ENCODE measurements at places on chromosomes 1 and 21.
A peak's percentile ranks its signal among the peaks of the same experiment; 100 is the strongest.

DNA sequence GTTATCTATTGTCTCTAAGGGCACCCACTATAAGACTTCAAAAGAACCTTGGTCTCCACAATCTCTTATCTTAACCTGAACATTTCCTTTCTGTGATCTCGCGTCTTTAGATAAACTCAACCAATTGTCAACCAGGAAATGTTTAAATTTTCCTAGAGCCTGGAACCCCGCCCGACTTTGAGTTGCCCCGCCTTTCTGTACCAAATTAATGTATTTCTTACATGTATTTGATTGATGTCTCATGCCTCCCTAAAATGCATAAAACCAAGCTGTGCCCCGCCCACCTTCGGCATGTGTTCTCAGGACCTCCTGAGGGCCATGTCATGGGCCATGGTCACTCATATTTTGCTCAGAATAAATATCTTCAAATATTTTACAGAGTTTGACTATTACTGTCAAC is 5.9 kb upstream of the CXADR start:
- DNase-seq: no peak

- DNase-seq: no peak
These were observed 65.8 kb downstream of the FH start for GRCh38 chr1:241453732-241454131.

GRCh38 chr1:92029241-92029922 is 403 bp upstream of the EPHX4 start:
- DNase-seq: no peak

DNA sequence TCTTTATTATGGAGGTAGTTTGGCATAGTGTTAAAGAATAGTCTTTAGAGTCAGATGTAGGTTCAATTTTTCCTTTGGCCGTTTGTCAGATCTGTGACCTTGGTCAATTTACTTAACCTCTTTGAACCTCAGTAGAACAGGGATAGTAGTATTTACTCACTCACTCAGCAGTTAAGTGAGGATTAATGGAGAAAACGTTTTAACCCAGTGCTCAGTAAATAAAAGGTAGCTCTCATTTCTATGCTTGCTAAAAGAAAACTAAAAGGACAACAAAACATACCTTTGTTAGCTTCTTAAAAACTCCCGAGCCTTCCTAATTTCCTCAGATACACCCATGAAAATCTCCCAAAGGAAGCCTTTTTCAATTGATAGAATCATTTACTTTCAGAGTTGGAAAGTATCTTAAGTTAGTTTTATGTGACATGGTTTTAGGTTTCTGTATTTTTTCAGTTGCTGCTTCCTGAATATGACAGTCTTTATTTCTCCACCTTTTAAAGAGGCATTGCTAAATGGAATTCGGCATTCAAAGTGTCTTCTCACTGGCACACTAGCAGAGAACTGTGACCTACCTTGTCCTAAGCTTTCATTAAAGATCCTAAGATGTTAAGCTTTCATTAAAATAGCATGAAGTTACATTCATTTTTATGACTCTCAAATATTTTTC is 7.8 kb downstream of the ABCD3 start:
- no peak for DNase-seq

- no peak for DNase-seq
These were observed 639.3 kb downstream of the SMYD3 start for GRCh38 chr1:245867738-245868137.

GRCh38 chr1:35929730-35930592 is 944 bp upstream of the AGO3 start:
- DNase-seq: no peak

DNA sequence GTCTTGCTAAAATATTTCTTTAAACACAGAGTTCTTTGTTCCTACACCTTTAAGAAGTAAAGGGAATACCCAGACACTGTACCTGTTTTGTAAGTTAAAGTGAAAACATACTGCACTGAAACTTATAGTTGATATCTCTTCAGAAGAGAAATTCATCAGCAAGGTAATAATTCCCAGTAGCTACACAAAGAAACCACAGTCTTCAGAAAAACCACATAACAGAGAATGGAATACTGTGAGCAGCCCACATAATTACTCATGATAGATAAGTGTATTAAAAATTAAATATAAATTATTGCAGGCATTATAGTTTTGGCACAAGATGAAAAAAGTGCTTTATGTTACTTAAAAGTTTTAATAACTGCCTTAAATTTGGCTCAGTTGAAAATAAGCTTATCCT is 276.6 kb downstream of the SETD4 start:
- DNase-seq: no peak

GRCh38 chr1:22309572-22309971 is 142.1 kb upstream of the ZBTB40 start:
- no peak for DNase-seq

GRCh38 chr1:192005976-192006375 is 152.3 kb upstream of the RGS18 start:
- no peak for DNase-seq

DNA sequence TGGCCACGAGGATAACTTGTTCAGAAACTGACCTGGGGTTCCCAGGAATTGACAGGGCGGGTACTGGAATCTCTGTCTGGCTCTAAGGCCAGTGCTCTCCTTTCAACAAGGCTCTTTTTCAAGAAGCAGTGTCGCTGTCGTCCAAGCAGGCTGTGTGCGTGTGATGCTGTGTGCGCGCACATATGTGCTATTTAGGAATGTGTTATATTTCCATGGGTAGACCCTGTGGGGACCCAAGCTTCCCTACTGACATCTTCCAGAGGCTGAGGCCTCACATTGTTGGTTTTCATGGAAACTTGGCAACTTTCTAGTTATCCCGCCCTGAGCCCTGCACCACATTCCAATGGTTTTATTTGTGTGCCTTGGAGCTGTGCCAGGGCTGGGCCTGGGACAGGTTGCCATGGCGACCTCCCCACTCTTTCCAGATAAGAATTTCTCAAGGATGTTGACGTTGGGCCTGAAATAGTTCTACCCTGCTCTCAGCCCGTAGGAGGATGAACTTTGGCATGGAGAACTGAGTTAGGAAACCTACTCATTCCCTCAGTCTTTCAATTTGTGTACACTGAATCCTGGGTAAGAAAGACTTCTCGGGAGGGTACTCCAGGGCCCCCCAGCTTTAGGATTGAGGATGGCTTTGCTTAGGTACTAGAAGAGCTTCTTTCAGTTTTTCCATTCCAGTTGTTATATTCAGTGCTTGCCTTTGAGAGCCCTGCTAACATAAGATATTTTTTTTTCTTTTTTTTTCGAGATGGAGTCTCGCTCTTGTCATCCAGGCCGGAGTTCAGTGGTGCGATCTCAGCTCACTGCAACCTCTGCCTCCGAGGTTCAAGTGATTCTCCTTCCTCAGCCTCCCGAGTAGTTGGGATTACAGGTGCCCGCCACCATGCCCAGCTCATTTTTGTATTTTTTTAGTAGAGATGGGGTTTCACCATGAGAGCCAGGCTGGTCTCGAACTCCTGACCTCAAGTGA is 38.8 kb upstream of the SRSF10 start:
- DNase-seq: no peak

DNA sequence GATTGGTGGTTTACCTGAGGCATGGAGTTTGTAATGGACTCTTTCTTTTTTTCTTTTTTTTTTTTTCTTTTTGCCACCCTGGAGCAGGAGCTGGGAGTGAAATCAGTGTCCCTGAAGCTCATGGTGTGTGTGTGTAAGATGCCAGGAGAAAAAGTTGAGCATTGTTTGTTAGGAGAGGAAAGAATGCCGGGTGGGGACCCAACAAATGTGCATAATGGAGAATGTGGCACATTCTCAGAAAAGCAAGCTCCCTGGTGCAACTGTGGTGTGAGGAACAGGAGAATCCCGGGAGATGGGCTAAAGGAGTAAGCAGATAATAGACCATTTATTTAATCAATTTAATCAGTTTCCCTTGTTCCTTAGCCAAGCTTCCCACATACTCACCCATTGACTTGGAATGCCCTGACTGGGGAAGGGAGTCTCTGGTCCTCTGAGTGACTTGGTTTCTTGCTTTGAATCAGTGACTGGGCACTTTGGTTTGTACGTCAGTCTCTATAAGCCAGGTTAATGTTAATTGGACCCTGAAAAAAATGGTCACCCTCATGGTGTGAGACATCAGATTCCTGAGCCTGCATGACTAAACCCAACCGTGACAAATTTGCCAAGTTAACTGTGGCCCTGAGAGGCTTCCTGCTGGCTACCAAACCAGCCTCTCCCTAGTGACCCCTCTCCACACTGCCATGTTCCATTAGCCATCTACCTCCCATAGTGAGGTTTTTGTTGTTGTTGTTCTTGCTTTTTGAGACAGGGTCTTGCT is 43.9 kb upstream of the ITPKB start:
- DNase-seq: no peak

GRCh38 chr1:39205102-39205780 is 746 bp downstream of the MACF1 start:
- no peak for DNase-seq

- peak; percentile 42 for DNase-seq
These were observed 28.5 kb upstream of the KCNA2 start for GRCh38 chr1:110634455-110635311.

DNA sequence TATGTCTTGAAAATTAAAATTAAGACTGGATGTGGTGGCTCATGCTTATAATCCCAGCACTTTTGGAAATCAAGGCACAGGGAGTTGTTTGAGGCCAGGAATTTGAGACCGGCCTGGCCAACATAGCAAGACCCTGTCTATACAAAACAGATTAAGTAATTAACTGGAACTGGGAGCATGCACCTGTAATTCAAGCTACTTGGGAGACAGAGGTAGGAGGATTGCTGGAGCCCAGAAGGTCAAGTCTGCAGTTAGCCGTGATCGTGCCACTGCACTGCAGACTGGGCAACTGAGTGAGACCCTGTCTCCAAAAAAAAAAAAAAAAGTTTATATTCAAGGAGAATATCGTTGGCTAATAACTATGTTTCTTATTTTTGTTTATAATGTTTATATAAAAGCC is 139.2 kb downstream of the USP25 start:
- DNase-seq: no peak

DNA sequence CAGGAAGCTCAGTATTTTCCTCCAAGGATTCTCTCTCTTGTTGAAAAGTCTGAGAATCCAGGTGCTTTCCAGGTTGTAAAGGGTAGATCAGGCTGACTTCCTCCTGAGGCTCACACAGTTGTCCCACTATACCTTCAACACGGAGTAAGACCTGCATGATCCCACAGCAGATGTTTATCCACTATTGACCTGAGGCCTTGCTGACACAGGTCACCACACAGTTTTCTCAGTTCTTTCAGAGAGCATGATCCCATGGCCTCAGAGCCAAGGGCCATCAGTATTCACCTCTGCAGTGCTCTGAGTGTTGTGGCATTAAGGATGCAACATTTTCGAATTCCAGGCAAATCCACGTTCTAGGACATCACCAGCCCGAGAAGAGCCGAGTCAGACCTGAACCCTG is 60.5 kb upstream of the ABCD3 start:
- DNase-seq: no peak

All from activated CD8-positive, alpha-beta memory T cell treated with anti-CD3 and anti-CD28 coated beads for 48 hours (primary cell).